Spleen (tissue), 13 donors: ENCODE measurements at places on chromosomes 16 and 17. TPM values are rescaled to one million over a fixed set of nuclear protein-coding genes. Genes with fewer than 3 reads are reported as not detected.

The SPNS2 gene
- total RNA-seq: 41.0 TPM

GRCh38 chr17:19574956-19575355, 41.3 kb downstream of the SLC47A1 start:
- no peak overlapping the region for H3K27ac ChIP-seq
- H3K36me3 ChIP-seq: no peaks in the 10 kb centered on the region
- H3K4me3 ChIP-seq: no peak overlapping the region
- peaks cover 9% of the 10 kb centered on the region for H3K27me3 ChIP-seq

The RNF227 gene
- 2.7 TPM for total RNA-seq

The TNRC6C gene
- total RNA-seq: 34.3 TPM

GRCh38 chr16:52114379-52114778, 432.6 kb downstream of the TOX3 start:
- no peaks in the 10 kb centered on the region for H3K4me1 ChIP-seq
- H3K4me3 ChIP-seq: no peak overlapping the region
- H3K27ac ChIP-seq: no peak overlapping the region
- H3K36me3 ChIP-seq: no peaks in the 10 kb centered on the region
- DNase-seq: no peak

- no peak overlapping the region for H3K27ac ChIP-seq
- H3K27me3 ChIP-seq: peaks cover 73% of the 10 kb centered on the region
- peaks cover 38% of the 10 kb centered on the region for H3K4me1 ChIP-seq
- H3K36me3 ChIP-seq: no peaks in the 10 kb centered on the region
- H3K4me3 ChIP-seq: no peak overlapping the region
Observed at GRCh38 chr17:81434072-81434471, 38.8 kb downstream of the BAHCC1 start.

DNA sequence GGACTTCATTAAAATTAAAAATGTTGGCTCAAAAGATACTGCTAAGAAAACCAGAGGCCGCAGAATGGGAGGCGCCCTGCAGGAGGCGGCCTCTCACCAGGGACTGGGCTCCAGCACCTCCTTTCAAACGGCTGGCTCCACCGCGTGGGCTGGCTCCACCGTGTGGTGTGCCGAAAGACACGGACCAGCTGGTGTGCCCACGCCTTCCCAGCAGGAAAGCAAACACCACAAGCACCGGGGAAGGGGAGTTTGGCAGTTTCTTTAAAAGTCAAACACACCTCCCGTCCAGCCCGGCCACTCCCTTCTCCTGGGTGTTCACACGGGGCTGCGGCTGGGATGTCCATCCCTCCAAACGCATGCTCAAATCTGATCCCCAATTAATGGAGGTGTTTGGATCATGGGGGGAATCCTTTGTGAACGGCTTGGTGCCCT, 13.9 kb downstream of the HAGH start:
- DNase-seq: peak; percentile 81
- H3K36me3 ChIP-seq: peaks cover 98% of the 10 kb centered on the region
- H3K4me1 ChIP-seq: peaks cover 8% of the 10 kb centered on the region
- H3K27ac ChIP-seq: no peak overlapping the region
- H3K27me3 ChIP-seq: no peaks in the 10 kb centered on the region
